ENCODE measurements at places on chromosomes 3 and 15.

- no peak for DNase-seq
These were observed 115.4 kb upstream of the TPM1 start for GRCh38 chr15:62927196-62927595.

GRCh38 chr3:140599496-140599895, 78.4 kb upstream of the TRIM42 start:
- DNase-seq: no peak

DNA sequence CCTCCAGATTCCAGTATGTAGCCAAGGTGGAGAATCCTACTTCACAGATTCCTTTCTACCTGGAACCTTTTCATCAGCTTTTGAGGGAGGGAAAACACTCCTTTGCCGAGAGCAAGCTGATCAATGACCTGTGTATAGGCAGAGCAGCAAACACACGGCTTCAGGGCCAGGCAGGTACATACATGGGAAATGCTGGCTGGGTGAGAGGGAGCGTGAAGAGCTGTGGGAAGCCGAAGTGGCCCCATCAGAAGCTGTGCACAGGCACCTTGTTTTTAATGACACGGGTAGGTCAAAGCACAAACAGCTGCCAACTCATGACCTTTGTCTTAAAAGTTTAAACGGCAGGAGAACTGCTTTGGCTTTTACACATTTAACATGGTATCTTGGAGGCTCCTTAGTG, 25.3 kb downstream of the STARD5 start:
- DNase-seq: no peak

- DNase-seq: peak; percentile 6
These were observed 3.6 kb downstream of the CHDH start for GRCh38 chr3:53842436-53843194.

GRCh38 chr3:64939309-64939708, 251.5 kb upstream of the ADAMTS9 start:
- DNase-seq: no peak

DNA sequence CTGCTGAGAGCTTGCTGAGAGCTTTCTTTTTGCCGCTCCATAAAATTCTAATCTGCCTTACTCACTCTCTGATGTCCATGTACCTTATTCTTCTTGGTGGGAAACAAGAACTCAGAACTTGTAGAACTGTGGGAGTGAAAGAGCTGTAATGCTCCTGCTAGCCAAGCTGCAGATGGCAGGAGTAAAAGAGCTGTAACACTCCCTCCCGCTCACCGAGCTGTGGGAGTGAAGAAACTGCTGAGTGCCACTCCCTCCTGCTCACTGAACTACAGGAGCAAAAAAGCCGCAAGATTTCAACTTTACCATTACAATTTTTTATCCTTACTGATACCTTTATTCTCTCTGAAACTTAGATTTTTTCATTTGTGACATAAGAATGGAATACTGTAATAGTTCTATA, 199.1 kb downstream of the SI start:
- DNase-seq: no peak

GRCh38 chr3:16520970-16521881, 7.7 kb upstream of the RFTN1 start:
- DNase-seq: no peak

Data from HCEC 1CT (cell line).